ENCODE measurements at places on chromosomes 5 and 9.
A peak's percentile ranks its signal among the peaks of the same experiment; 100 is the strongest.

GRCh38 chr5:172114875-172115422 is 73.1 kb downstream of the STK10 start:
- DNase-seq, result peak; percentile 81

DNA sequence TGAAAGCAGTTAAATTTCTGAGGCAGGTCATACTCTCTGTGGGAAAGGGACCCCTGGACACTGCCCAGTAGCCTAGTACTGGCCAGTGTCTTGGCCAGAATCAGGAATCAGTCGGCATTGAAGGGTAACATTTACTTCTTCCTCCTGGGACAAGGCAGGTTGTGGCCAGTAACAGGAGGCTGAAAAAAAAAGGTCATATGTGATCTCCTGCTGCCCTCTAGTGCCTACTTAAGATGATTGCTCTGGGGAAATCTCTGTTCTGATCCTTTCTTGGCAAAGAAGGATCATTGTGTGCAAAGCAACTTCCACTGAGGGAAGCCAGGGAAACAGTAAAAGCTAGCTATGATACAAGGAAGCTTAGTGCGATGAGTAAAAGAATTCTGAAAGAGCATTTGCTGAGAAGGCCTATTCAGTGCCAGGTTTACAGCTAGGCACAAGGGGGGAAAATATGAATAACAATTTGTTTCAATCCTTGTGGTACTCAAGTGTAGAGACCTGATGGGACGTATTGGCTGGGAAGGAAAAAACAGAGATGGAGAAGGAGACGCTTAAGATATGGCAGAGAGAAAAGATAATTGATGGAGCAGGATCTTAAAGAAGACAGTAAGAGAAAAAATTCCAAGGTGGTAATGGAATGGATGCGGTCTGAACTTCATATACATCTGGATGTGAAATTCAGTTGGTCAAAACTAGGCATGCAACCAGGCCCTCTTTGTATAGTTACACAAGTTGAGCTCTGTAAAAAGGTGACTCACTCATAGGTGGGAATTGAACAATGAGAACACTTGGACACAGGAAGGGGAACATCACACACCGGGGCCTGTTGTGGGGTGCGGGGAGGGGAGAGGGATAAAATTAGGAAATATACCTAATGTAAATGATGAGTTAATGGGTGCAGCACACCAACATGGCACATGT is 25.8 kb upstream of the TRIM32 start:
- no peak for DNase-seq

- DNase-seq, result no peak
These were observed 306.5 kb upstream of the RPS23 start for GRCh38 chr5:82584631-82585030.

DNA sequence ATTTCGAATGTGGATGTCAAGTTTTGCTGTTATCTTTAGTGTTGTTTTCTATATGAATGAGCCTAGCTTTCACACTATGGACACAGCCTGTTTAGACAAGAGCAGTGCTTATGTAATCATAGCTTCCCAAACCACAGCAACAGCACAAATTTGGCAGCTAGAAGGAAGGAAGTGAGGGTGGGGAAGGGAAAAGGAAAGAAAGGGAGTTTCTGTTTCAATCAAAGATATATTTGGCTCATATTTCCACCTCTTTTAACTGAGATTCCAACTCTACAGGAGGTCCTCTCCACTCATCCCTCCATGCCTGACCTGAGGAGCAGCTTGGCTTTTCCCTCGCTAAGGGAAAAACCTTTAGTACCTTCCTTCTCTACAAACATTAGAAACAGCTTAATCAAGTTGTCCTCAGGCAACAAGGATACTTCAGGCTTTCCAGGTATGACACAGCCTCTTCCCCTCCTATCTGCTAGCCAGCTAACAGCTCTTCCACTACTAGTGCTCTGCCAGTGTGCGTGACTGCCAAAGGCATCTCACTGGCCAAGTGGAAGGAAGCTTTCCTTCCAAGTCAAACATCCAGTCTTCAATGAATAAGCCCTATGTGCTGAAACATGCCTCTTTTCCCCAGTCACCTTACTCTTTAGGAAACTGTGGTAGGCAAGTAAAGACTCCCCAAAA is 268.6 kb upstream of the PTGER4 start:
- DNase-seq, result no peak

- no peak for DNase-seq
These were observed 366.0 kb downstream of the HTR1A start for GRCh38 chr5:63596254-63596653.

GRCh38 chr9:132894346-132894745 is 15.6 kb downstream of the SPACA9 start:
- DNase-seq, result no peak

Data from stimulated activated CD4-positive, alpha-beta T cell treated with anti-CD3 and anti-CD28 coated beads, Interleukin-1b, Interleukin-23, amount 100 ng/mL, for 24 hours (primary cell).